Left colon (tissue), 2 donors: ENCODE measurements at places on chromosomes 5 and 9. TPM values are rescaled to one million over a fixed set of nuclear protein-coding genes. Genes with fewer than 3 reads are reported as not detected.
A peak's percentile ranks its signal among the peaks of the same experiment; 100 is the strongest.

The F12 gene
- total RNA-seq, result 9.0 TPM

- DNase-seq, result no peak
Measured at GRCh38 chr5:181189363-181189961, 15.5 kb downstream of the TRIM7 start.

- DNase-seq, result no peak
Measured at GRCh38 chr9:14661421-14662059, 31.7 kb downstream of the ZDHHC21 start.

DNA sequence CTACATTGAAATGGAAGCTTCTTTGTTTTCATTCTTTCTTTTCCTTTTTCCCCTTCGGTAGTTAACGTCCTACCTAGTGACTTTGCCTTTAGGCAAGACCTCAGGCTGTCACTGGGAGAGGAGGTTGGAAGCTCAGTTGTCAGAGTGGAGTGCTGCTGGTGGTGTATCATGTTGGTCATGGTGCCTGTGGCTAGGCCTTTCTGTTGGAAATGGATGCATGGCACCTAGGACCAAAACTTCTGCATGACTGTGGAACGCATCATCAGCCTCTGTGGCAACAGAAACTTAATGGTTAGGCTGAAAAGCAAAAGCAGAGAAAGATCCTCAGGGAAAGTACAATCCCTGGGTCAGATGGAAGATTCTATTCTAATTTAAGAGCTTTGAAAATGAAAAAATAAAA lies 57.9 kb downstream of the OSTF1 start:
- no peak for DNase-seq

DNA sequence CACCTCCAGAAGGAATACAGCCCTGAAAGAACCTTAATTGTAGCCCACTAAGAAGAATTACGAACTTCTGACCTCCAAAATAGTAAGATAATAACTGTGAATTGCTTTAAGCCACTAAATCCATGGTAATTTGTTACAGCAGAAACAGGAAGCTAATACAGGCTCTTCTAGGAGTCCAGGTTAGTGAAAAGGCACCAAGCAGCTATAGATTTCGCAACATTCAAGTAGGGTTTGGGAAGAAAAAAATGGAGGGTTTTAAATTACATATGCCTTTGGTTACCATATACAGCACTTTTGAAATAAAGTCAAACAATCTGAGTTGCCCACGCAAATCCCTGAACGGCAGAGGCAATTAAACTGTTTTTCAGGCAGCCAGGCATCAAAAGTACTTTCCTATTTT lies 1.7 kb upstream of the ACTL7A start:
- DNase-seq, result no peak

GRCh38 chr5:54743581-54743980 lies 226.0 kb downstream of the SNX18 start:
- DNase-seq, result no peak

The SIT1 gene
- total RNA-seq, result 0.46 TPM

GRCh38 chr9:35568196-35568595 lies 36.9 kb upstream of the TESK1 start:
- DNase-seq, result no peak

- peak; percentile 69 for DNase-seq
Measured at GRCh38 chr9:88651682-88652633, 117.0 kb downstream of the NXNL2 start.

The IL17B gene
- total RNA-seq, result not detected

The TAF11L5 gene
- total RNA-seq, result not detected

The GABRB2 gene
- total RNA-seq, result 2.0 TPM

GRCh38 chr9:136185596-136186366 lies 19.1 kb downstream of the LHX3 start:
- DNase-seq, result no peak

DNA sequence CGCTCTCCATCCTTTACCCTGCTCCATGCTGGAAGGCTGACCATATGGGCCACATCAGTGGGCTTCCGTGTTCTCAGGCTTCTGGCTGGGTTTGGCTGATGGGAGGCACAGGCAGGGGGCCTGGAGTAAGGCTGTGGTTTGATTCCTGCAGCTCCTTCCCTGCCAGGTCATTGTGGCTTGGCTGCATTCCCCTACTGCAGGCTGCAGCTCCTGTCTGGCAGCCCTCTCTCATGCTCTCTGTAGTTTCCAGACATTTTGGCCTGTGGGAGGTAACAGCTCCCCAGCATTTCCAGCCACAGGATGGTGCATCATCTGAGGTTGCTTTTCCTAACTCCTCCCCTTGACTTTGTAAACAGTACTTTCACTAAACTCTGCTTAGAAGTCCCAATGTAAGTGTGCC lies 102.0 kb upstream of the PTPN3 start:
- DNase-seq, result no peak

DNA sequence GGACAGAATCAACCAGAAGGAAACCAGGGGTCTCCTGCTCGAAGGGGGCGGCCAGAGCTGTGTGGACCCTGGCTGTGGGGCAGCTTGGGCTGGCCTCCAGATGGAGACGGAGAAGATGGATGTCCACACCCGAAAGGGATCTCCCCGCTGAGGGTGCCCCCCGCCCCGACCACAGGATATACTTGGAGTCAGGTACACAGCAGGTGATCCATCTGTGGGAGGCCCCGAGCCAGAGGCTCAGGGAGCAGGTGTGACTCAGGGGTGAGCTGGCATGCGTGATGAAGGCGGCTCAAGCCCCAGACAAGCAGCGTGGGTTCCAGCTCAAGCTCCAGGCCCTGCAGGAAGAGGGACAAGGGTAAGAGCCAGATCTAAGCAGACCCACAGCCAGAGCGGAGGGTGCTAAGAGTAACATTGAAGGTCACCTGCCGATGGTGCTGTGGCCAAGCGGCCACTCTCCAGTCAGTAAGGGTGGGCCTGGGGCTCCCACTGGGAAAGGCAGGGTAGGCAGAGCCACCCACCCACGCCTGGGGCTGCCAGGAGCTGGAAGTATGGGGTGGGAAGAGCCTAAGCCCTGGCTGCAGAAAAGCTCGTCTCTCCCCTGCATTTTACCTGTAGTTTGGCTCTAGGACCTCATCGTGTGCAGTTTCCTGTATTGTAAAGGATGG lies 30.6 kb upstream of the MVB12B start:
- DNase-seq, result no peak

The CARTPT gene
- not detected for total RNA-seq

The HRCT1 gene
- total RNA-seq, result 58.7 TPM

DNA sequence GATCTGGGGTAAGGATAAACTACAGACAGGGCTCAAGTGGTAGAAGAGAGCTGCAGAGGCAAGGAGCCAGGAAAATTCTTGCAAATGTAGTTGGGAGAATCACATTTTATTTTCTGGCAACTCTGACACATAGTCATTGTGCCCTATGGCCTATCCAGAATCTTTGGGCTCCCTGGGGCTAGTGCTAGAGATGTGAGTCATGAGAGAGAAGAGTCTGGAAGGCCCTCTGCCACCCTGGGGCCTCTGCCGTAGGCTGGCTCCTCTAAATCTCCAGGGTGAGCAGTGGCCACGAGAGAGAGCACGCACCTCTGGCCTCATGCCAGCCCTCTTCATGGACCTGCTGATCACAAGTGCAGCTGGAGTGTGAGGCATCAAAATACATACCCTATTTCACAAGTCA lies 74.3 kb upstream of the SSBP2 start:
- peak; percentile 27 for DNase-seq

- no peak for DNase-seq
Measured at GRCh38 chr5:146796144-146796543, 82.4 kb downstream of the PPP2R2B start.

The TOPORS gene
- 15.3 TPM for total RNA-seq

DNA sequence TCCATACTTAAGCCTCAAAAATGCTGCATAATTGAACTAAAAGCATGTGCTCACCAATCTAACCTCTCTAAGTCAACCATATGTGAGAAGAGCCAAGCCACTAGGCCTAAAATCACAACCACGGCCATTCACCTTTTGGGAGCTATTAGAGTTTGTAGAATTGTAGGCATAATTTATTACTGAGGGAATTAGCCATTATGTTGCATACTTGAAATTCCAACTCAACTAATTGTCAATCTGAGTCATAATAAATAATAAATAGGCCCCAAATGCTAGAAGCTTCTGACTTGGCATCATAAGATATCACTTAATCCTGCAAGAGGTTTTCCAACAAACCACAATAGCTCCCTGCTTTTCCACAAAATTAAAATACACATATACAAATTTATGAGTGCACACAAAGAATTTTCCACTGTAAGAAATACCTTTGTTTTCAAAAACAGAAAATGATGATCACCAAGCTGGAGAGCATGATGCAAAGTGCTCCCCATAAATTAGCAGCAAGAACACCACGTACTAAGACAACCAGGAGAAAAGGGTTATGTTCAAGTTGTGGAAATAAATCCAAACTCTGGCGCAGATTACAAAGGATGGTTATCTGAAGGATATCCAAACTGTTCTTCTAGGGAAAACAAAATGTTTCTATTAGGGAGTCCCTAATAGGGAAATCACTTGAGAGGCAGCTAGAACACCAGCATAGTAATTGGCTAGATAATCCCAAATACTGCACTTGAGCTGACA lies 250.0 kb upstream of the SLC30A5 start:
- no peak for DNase-seq

The PCBD2 gene
- 17.6 TPM for total RNA-seq

The NFIB gene
- 45.2 TPM for total RNA-seq

The KIF27 gene
- 3.2 TPM for total RNA-seq

DNA sequence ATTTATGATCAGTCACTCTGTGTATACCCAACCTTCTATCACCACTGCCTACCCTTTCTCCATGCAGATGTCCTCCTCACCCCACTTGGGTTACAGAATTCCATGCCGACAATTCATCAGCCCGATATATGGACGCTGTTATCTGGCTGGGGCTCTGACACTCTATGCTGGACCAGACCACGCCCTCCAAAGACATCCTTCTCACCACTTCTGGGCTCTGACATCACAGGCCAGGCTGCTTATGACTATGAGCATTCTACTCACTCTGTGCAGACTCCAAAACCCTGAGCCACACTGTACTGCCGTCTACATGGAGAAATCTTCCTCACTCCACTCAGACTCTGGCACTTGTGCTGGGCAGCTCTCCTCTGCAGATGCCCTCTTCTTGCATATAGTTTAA lies 7.6 kb upstream of the AK3 start:
- no peak for DNase-seq

DNA sequence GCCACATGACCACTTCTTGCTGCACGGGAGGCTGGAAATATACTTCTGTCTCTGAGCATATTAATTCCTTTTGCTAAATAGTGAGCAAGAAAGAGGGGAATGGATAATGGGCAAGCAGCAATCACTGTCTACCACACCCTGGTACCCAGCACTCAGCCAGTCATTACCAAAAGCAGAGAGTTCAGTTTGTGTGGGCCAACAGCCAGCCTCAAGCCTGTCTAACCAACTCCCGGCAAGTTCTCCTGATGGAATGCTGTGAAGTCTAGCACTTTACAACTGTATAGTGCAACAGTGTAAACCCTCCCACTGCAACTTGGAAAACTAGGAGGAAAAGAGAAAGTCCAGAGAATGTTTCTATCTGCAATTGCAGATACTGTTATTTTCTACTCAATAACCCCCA lies 47.8 kb downstream of the PLK2 start:
- DNase-seq, result no peak

The IFNA2 gene
- not detected for total RNA-seq

The ARL14EPL gene
- not detected for total RNA-seq

- no peak for DNase-seq
Measured at GRCh38 chr9:3477236-3477834, 48.5 kb downstream of the RFX3 start.

GRCh38 chr5:117246424-117246823 lies 671.8 kb upstream of the SEMA6A start:
- no peak for DNase-seq

The C5orf58 gene
- total RNA-seq, result not detected

DNA sequence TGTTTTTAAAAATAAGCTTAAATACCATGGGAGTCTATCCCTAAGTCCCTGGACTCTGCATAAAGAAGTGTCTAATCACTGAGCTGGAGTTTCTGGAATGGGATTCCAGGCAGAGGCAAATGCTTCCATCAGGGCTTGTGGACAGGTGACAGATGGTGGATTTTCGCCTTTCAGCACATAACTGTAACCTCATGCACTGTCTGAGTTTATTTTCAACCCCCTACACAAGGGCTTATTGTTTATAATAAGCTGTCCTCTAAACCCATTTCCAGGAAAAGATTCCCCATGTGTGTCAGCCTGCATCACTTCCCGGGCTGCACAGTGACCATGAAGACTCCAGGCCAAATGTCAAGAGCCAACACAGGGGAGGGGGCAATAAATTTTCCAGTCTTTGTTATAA lies 264.0 kb downstream of the PIK3R1 start:
- DNase-seq, result no peak

DNA sequence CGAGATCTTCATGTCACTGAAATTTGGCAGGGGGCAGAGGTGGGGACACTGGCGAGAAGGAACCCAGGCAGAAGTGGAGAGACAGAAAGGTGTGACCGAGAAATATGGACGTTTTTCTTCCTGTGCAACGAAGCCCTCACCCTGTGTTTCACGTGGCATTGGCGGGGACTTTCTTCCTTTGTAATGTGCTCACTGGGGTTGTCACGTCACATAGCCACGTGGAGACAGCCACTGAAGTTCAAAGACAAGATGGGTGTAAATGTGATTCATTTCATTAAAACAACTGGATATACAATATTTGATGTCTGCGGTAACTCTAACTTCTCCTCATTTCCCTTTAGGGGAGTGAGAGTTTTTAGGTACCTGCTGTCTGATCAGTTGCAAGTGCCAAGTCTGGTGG lies 225.7 kb downstream of the FSTL4 start:
- DNase-seq, result no peak

DNA sequence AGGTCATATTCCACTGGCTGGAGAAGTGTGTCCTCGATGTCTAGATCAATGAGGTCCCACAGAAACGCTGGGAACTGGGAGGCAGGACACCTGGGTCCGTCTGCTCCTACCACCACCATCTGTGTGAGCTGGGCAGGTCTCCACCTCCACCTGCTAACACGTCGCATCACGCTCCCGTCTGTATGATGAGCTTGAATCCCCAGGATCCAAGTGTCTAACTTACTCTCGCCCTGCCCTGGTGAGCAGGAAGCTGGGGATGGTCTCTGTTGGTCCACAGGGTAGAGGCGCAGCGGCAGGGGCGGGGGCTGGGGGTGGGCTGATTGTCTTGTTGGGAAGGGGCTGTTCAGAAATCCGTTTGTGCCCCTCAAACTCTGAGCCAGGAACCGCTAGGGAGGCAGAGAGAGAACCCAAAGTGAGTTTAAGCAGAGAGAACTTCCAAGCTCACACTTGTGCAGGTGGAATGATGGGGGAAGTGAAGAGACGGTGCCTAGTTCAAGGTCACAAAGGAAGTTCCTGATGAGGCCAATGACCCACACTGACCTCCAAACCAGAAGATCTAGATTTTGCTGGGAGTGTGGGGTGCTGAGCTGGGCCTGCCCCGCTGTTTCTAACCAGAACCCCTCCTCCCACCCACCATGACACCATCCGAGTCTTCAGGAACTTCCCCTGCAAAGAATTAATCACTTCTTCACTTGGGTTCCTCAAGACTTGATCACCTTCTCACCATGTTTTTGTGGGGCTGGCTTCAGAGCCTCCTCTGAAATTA lies 21.1 kb downstream of the ORM2 start:
- DNase-seq, result peak; percentile 14

DNA sequence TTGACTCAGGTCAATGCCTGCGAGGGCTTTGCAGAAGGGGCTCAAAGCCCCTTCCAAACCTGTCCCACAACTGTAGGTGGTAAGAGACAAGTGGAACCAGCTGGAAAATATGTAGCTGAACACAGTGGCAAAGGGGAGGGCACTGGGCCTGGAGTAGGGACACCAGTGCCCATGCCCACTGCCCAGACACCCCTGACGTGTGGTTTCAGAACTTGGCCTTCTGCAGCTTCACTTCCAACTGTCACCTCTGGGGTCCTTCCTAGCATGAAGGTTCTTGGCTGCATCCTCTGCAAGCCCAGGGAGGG lies 233.1 kb upstream of the IRX1 start:
- DNase-seq, result no peak
